Ecto neural progenitor cell (in vitro differentiated cells): ENCODE measurements at places on chromosomes 2 and 18.

GRCh38 chr2:152395572-152395971, 60.6 kb downstream of the FMNL2 start:
- no peak for DNase-seq

- no peak for DNase-seq
Measured at GRCh38 chr2:186592137-186592875, 2.5 kb downstream of the ITGAV start.

- DNase-seq, result no peak
Measured at GRCh38 chr2:153059338-153060052, 341.1 kb downstream of the ARL6IP6 start.

GRCh38 chr2:27715318-27716210, 51.9 kb downstream of the SLC4A1AP start:
- no peak for DNase-seq

GRCh38 chr2:202743613-202744012, 108.8 kb downstream of the FAM117B start:
- no peak for DNase-seq

DNA sequence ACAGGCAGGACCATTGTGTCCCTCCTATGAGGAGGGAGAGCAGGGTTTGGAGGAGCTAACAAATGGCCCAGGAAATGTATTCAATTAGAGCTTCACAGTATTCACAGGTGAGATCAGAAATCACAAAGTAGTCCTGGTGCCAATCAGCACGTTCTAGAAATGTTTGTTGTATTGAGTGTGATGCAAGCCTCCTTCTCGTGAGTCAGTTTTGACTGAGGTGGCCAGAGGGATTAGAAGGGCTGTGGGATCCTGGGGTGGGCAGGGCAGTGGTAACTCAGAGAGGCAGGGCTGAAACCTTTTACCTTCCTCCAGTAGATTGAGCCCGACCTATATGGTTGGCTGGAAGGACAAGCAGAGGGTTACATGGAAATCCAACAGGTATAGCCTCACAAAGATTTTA, 95.0 kb downstream of the BOD1L2 start:
- DNase-seq, result no peak

- DNase-seq, result no peak
Measured at GRCh38 chr2:11379558-11379957, 35.1 kb upstream of the ROCK2 start.

GRCh38 chr2:49248506-49248905, 94.2 kb upstream of the FSHR start:
- DNase-seq, result no peak

DNA sequence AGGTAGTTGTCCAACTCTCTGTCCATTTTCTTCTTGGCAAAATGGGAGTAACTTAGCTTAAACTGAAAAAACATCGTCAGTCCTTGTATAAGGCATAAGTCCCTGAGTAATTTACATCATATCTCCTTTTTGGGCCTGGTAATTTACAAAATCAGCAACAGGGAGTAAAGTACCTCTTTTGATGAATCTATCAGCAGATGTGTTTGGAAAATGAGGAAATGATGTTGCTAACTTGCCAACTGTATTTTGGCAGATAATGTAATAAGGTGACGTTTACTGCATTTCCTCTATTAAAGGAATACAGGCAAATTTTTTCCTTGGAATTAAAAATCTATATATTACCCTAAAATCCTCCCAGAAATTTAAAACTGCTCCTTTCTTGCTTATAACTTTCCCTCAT, 29.2 kb downstream of the ANKRD44 start:
- no peak for DNase-seq

DNA sequence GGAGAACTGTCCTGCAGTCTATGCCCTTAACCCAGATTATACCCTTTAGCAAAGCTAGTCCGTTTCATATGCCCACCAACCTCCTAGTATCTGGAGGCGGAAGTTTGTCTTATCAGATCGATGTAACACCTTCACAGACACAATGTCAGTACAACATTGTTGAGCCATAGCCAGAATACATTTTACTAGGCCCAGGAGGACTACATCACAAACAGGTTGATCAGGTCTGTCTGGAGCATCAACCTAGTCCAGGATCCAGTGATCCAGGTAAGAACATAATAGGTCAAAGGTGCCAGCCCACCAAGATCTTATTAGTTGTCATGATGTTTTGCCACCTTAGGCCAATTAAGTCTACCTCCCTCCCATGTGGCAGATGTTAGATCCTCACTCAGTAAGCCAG, 2.0 kb upstream of the TPRKB start:
- no peak for DNase-seq

DNA sequence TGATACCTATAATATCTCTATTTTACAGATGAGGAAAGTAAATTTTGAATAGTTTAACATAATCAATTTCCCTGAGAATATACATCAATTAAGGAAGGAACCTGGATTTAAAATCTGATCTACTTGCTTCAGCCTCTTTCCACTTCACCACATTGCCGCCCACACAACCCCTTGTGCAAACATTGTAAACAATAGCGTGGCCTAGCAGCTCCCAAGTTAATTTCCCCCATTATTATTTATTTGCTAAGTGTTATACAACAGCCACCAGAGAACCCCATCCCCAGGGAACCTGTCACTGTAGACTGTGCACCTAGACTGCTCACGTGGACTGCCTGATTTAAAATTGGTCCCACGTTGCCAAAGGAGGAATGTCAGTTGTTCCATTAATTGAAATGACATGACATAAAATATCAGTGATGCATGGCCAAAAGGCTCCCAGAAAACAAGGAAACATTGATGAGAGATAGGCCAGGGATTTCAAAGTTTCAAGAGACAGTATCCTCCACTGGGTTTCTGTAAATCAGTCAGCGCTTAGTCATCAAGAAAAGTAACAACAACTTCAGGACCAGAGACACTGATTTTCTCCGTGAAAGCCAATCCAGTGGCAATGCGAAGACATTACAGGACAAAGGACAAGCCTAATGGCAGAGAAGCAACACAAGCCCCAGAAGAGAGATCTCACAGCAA, 41.3 kb downstream of the SCG2 start:
- no peak for DNase-seq

DNA sequence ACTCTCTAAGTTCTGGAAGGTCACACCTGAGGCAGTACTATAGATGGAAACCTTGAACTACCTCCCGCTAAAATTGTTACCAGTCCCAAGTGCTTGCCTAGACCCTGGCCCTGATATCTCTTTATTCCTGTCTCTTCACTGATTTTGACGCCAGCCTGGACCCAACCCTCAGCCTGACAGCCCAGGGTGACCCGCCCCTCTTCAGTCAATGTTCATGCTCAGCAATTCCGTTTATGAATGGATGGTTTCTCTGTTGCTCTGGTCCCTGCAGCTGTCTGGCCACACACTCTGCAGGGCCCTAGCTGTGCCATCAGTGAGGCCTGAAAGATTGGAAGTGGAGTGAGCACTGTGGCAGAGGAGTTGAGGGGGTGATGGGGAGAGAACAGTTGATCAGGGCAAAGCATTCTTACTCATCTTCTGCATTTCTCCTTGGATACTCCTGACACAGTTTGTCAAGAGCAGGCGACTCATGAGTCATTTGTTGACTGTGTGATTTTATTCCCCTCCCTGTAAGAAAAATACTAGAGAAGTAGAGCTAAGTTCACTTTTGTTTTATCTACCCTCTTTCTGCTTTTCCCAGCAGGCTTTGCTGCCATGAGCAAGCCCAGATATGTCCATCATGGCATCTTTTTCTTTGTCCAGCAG, 46.0 kb downstream of the NPAS2 start:
- DNase-seq, result no peak

GRCh38 chr18:78978349-78979055, 1.1 kb upstream of the SALL3 start:
- peak; percentile 66 for DNase-seq

GRCh38 chr2:44789971-44790721, 151.4 kb upstream of the SIX3 start:
- no peak for DNase-seq

DNA sequence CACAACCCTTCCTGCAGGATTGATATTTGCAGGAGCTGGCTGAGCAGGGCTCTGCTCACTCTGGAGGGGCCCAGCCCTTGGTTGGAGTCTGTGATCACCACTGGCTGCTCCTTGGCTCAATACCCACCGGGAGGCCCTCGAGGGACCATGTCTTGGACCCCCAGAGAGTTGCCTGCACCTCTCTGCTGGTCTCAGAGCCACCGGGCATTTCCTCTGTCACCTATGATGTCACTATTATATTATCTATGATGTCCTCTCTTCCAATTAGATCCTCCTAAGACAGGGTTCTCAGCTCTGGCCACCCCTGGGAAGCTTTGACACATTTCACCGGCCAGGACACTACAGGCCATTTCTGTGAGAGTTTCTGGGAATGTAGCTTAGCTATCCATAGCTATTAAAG, 113.1 kb downstream of the PDCL3 start:
- DNase-seq, result no peak

- no peak for DNase-seq
Measured at GRCh38 chr2:45753381-45753780, 101.9 kb downstream of the PRKCE start.

- no peak for DNase-seq
Measured at GRCh38 chr2:241068942-241069810, 32.9 kb downstream of the MTERF4 start.

DNA sequence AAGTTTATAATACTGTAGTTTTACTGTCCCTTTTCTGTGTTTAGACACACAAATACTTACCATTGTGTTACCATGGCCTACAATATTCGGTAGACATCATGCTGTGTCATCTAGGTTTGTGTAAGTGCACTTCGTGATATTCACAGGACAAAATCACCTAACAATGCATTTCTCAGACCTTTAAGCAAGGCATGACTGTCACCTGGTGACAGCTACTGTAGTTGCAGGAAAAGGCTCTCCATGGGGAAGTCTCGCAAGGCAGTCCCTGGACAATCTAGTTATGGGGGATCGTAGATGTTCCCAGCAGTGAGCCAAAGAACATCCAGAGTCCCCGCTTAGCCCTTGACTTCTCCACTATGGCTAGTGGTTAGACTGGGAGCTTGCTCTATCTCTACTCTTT, 73.1 kb downstream of the EIF2AK3 start:
- no peak for DNase-seq

GRCh38 chr2:159326569-159327255, 40.2 kb upstream of the WDSUB1 start:
- no peak for DNase-seq

- DNase-seq, result no peak
Measured at GRCh38 chr2:169796441-169796840, 2.2 kb upstream of the SSB start.

- peak; percentile 77 for DNase-seq
Measured at GRCh38 chr2:216694082-216694825, 1.1 kb downstream of the IGFBP5 start.

DNA sequence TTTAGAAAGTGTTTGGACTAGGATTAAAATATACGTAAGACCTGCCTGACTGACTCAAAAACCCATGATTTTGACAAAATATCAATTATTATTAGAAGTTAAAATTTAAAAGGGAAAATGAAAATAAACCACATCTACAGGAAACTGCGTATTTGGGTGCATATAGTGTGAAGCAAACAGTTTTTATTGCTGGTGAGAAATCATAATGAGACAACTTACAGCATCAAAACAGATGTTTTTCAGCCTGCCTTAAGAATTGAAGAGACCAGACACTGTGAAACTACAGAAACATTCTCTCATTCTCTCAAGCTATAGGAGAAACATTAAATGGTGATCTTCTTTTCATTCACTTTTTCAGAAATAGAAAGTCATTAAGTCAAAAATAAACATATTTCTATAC, 62.9 kb downstream of the RAD51AP2 start:
- DNase-seq, result no peak

DNA sequence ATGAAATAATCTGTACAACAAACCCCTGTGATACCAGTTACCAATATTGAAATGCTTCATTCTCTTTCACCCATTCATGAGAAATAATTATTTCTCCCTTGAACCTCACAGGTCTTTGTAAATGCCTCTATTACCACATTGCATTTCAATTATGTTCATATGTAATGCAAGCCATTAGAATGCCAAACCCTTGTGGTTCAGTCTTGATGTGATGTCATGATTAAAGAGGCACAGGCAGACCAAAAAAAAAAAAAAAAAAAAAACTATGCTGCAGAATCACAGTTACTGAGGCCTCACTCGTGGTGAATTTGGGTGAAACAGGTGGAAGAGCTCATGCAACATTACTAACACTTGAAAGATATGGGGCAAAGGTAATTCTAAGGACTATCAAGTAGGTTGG, 9.4 kb upstream of the EPG5 start:
- DNase-seq, result no peak

GRCh38 chr2:30218814-30219213, 12.5 kb upstream of the LBH start:
- no peak for DNase-seq

GRCh38 chr2:110873056-110873502, 140.7 kb downstream of the ACOXL start:
- no peak for DNase-seq

GRCh38 chr2:149271575-149271974, 58.8 kb upstream of the LYPD6 start:
- no peak for DNase-seq

DNA sequence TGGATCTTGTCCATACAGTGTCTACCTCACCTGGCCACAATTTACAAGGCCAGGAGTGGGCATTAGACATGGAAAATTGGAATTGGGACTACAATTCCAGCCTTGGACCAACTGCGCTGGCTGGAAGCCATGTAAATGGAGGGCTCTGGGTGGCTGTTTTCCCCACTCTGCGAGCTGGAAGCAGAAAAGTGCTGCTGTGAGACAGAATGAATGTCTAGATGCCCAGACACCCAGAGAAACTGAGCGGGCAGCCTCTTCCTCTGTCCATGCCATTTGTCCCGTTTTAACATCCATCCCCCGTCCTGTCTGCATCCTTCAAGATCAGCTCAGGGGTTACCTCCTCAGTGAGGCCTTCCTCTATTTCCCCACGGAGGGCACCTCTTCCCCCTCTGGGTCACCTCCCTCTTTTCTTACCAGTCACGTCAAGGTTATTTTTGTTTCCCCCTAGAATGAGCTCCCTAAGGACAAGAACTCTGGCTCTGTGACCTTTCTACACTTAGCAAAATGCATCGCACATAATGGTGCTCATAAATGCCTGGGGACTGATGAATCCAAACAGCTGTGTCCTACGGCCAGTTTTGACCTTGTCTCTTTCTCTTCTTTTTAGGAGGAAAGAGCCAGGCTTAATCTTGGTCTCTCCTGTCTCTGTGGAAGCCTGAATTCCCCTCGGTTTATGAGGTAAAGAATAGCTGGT, 41.2 kb downstream of the MCFD2 start:
- DNase-seq, result no peak

DNA sequence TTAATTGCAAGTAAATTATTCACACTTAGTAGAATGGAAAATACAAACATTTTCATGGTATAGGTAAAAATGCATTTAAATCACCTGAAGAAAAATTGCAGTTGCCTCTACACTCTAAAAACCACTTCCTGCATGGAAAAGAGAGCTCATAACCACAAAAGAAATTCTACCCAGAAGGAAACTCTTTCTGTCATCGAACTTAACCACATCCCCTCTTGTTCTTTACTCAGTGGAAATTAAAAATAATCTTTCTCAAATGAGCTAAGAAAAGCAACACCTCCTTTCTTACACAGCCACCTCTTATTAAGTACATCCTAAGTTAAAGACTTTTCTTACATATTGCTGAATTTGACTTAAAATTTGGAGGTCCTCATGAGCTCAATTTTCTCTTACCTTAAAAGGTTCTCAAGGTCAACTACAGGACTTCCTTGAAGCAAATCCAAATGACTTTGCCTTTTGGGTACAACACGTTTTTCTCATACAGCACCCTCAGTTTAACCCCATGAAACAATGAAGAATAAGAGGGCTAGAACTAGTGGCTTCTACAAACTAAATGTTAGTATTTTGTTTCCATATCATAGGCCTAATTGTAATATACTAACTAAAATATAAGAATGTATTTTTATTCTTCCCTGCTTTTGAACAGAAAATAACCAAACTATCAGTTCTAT, 109.1 kb upstream of the CRIM1 start:
- no peak for DNase-seq
